Activated CD4-positive, alpha-beta T cell treated with anti-CD3 and anti-CD28 coated beads, Interleukin-2, amount 50 U/mL, for 48 hours (primary cell): ENCODE measurements at places on chromosomes 3 and 15.

- DNase-seq, result no peak
These were observed 1.2 kb upstream of the UBP1 start for GRCh38 chr3:33441225-33441976.

DNA sequence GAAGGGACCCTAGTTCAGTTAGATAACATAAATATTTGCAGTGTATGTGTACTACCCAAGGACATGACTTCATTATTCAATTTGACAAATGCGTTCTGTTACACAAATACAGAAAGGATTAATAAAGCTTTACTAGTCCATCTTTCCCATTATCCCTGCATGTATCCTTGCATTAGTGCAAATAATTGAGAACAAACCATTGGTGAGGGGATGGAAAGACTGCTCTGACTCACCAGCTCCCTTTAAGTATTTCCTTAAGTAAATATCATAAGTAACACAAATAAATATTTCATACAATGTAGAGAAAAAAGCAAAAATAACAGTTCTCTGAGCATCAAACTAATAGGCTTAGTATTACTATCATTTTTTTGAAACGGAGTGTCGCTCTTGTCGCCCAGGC lies 1.9 kb upstream of the GPD1L start:
- no peak for DNase-seq

DNA sequence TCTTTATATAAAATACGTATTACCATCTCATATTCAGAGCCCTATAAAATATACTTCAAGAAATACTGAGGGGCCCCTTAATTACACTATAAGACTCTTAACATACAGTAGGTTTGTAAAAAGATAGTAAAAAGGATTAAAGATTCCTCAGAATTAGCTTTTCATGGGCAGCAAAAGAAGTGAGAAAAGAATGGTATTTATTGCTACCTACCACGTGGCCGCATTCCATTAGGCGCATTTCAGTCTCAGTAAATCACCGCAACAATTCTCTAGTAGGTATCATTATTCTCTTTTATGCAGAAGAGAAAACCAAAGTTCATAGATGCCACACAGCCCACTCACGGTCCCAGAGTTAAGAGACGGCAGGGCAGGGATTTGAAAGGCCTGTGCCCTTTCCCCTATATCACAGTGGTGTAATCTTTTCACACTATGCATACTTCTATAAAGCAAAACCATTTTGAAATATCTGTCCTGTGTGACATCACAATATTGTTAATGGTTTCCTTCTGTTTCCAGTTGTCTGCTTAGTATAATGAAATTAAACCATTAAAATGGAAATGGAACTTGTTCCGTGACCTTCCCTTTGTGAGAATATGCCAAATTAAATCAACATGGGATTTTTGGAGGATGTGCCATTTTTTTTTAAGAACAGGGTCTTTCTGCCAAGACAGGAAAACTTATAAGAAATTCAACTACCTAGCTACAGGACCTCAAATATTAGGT lies 1072.2 kb downstream of the FHIT start:
- no peak for DNase-seq

- DNase-seq, result no peak
These were observed 222.3 kb upstream of the LYSMD4 start for GRCh38 chr15:99955532-99955931.

DNA sequence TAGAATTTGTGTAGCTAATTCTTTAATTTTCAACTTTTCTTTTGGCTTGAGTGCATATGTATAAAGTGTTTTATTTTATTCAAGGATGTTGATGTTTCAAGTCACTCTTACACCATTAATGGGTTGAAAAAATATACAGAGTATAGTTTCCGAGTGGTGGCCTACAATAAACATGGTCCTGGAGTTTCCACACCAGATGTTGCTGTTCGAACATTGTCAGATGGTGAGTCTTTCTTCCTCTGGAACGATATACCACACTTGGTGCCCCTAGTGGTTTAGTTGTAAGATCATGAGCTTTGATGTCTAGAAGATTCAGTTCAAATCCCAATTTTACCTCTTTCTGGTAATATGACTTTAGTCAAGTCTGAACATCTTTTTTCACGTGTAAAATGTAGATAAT lies 119.3 kb downstream of the HCN4 start:
- DNase-seq, result no peak

- DNase-seq, result no peak
These were observed 6.8 kb downstream of the UBE3A start for GRCh38 chr15:25431836-25432561.
